ENCODE measurements at places on chromosomes 11 and 22.

- no peak for DNase-seq
These were observed 3.5 kb downstream of the CLDN5 start for GRCh38 chr22:19520566-19521305.

DNA sequence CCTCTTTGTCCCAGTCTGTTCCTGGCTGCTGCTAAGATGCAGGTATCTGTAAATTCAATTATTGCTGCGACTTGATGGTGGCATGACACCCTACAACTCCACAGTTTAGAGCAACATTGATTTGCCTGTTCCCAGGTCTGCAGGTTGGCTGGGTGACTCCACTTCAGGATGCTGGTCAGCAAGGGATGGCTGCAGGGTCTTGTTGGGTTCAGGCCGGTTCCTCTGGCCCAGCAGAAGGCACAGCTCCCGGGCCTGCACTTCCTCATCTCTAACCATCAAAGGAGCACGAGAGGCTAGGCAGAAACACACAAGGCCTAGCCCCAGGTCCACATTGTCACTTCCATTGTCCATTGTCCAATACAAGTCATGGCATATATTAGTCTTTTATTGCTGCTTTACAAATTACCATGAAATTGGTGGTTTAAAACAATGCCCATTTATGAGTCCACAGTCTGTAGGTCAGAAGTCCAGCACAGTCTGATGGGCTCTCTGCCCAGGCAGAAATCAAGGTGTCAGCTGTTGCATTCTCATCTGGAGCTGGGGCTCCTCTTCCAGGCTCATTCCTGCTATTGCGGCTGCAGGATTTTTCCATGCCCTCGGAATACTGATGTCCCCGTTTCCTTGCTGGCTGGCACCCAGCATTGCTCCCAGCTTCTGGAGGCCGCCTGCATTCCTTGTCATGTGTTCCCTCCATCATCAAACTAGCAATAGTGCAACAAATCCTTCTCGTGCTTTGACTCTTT lies 96.6 kb upstream of the LMO1 start:
- no peak for DNase-seq

DNA sequence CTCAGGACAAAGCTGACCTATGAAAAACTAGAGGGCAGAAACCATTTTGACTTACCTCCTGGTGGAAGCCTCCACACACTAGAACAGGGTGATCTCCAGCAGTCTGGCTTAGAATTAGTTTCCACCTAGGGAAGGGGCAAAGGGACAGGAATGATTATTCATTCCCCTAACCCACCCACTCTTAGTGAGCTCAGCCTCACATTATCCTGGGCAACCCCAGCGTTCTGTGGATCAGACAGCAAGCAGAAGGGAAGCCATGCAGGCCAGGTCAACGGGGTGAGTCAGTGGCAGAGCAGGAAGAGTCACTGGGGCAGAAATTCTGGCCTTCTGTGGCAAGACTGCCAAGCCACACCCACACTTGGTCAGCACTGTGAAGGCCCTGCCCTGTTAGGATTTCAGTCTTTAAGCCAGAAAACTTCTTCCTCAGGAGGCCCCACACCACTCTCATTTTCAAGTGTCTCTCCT lies 10.5 kb downstream of the NUMA1 start:
- peak; percentile 85 for DNase-seq

GRCh38 chr11:107859459-107860239 lies 1.1 kb upstream of the SLC35F2 start:
- DNase-seq = peak; percentile 79

DNA sequence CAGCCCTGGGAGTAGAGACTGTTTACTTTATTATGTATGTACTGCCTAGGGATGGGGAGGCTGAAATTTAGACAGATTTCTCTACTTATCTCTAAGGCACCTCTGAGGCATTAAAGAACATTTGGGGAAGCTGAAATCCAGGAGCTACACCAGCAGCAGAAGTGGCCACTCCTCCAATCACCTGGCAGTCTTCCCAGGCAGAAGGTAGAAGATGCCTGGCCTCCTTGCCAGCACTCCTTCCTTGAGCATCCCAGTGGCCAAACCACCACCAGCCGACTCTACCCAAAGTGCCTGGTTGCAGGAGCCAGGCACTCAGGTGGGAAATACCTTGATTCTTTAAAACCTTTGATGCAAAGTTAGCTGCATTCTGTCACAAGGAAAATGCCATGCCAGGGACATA lies 1.9 kb upstream of the FAT3 start:
- DNase-seq = no peak

DNA sequence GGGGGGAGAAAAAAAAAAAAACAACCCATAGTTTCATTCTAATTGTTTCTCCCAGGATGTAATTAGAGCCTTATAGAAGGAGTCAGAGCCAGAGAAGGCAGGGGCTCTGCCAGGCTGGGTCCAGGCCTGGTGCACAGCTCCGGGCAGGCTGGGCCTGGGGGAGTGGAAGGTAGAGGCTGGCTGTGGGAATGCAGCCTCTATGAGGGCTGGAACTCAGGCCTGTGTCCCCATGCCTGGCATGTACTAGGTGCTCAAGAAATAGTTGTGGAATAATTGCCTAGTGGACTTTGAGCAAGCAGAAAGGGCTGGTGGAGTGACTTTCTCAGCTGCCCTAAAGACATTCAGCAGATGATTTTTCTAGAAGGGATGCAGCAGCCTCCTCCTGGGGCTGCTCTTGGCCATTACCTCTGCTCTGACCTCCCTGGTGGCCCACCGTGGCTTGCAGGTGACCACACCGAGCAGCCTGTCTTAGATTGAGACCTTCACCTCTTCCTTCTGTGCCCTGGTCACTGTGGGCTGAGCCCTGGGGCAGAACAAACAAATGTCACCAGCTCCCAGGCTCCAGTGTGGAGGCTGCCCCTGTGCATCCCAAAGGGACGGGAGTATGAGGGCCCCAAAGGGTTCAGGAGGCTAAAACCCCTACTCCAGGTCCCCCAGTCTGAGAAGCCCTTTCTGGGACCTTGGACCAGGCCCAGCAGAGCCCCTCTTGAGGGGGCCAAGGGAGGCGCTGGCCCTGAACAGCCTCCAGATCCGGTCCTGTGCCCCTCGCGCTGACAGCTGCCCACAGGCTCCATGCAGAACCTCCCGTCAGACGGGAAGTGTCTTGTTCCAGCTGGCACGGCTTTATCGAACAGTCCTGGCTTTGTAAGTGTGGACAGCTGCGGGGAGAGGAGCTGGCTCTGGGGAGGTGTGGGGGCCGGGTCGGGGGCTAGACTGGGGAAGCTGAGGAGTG lies 18.8 kb downstream of the MYEOV start:
- no peak for DNase-seq

- no peak for DNase-seq
These were observed 1.7 kb upstream of the KRTAP5-7 start for GRCh38 chr11:71525188-71525937.

DNA sequence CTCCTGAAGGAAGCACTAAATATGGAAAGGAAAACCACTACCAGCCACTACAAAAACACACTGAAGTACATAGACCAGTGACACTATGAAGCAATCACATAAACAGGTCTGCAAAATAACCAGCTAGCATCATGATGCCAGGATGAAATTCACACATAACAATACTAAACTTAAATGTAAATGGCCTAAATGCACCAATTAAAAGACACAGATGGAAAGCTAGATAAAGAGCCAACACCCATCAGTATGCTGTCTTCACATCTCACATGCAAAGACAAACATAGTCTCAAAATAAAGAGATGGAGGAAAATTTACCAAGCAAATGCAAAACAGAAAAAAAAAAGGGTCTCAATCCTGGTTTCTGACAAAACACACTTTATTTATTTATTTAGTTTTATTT lies 171.7 kb downstream of the TTC28 start:
- no peak for DNase-seq

GRCh38 chr11:87116185-87116584 lies 78.5 kb downstream of the TMEM135 start:
- no peak for DNase-seq

GRCh38 chr22:49666146-49666809 lies 161.4 kb downstream of the BRD1 start:
- no peak for DNase-seq

DNA sequence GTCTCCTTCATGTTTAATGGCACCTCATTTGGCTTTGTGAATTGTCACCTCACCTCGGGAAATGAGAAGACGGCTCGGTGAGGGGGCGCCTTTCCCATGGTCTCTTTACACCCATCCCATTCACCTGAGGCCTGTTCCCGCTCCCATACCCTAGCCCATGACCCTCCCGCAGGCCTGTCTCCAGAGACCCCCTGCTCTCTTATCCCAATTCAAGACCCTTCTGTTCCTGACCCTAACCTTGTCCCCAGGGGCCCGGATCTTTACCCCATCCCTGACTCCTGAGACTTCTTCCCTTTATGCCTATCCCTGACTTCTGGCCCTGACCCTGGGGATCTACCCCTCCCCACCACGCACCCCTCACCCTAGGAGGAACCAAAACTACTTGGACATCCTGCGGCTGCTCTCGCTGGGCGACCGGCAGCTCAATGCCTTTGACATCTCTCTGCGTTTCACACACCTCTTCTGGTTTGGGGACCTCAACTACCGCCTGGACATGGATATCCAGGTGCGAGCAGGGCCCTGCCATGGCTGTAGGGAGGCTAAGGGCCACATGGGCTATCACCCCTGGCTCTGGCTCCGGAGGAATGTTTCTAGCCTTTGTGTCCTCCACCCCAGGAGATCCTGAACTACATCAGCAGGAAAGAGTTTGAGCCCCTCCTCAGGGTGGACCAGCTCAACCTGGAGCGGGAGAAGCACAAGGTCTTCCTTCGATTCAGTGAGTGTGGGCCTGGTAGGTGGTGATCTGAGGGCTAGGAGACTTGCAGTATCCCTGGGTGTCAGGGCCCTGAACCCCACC lies 7.9 kb downstream of the INPPL1 start:
- DNase-seq = no peak

GRCh38 chr11:32290783-32291182 lies 144.6 kb downstream of the WT1 start:
- DNase-seq = no peak

GRCh38 chr22:48585916-48586798 lies 1241.5 kb downstream of the BRD1 start:
- DNase-seq = peak; percentile 26

DNA sequence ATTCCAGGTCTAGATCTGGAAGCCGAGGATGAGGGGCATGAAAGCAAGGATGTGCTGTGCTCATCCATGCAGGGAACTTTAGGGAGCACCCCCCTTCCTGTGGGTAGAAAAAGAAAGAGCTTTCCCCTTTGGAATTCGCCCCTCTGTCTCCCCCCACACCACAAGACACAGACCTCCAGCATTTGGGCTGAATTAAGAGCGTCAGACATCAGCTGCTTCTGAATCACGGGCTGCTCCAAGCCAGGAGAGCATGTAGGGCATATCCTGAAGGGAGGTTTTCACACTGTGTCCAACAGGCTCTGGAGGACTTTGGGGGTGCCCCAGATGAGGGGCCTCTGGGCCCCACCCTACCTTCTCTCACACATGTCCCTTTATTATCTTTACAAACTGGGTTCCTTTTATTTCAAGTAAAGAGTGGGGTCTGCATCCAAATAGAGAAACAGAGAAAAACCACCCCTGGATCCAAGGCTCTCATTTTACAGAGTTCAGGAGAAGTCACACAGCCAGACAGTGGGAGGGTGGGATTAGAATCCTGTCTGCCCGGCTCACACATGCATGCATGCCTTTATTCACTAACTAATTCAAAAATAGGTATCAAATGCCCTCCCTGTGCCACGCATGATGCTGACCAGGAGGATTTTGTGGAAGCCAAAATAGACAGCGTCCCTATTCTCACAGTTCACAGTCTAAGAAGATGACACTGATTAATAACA lies 52.8 kb downstream of the LRRC32 start:
- no peak for DNase-seq
